Activated CD4-positive, alpha-beta memory T cell treated with anti-CD3 and anti-CD28 coated beads for 36 hours (primary cell): ENCODE measurements at places on chromosomes 12 and 14. TPM values are rescaled to one million over a fixed set of nuclear protein-coding genes. Genes with fewer than 3 reads are reported as not detected.

- H3K27me3 ChIP-seq, result peaks cover 8% of the 10 kb centered on the region
- H3K4me1 ChIP-seq, result no peaks in the 10 kb centered on the region
- no peak for DNase-seq
- no peak overlapping the region for H3K27ac ChIP-seq
- no peaks in the 10 kb centered on the region for H3K36me3 ChIP-seq
Observed at GRCh38 chr14:94515856-94516255, 6.6 kb upstream of the SERPINA12 start.

GRCh38 chr12:51959211-51959610 lies 7.7 kb downstream of the ACVR1B start:
- no peak overlapping the region for H3K4me3 ChIP-seq
- no peak overlapping the region for H3K27ac ChIP-seq
- peaks cover 2% of the 10 kb centered on the region for H3K36me3 ChIP-seq
- H3K27me3 ChIP-seq, result no peaks in the 10 kb centered on the region
- DNase-seq, result no peak
- peaks cover 42% of the 10 kb centered on the region for H3K4me1 ChIP-seq

DNA sequence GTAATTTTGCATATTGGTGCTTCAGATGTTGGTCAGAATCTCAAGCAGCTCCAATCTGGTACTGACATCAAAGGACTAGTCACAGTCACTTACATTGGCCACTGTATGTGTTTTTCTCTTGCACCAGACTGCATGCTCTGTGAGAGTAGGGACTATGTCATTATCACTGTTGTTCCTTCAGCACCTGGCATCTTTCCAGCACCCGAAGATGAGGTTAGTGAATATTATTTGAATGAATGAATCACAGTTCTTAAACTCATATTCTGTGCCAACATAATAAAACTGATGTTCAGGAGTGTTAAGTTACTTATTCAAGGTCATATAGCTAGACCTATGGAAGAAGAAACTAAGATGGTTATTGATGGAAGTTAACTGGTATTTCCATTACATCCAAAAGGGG lies 204.5 kb upstream of the TBX3 start:
- no peaks in the 10 kb centered on the region for H3K36me3 ChIP-seq
- H3K4me3 ChIP-seq, result no peak overlapping the region
- H3K27ac ChIP-seq, result no peak overlapping the region
- DNase-seq, result no peak

GRCh38 chr12:19332196-19332595 lies 107.1 kb upstream of the AEBP2 start:
- no peaks in the 10 kb centered on the region for H3K4me1 ChIP-seq
- no peak for DNase-seq

DNA sequence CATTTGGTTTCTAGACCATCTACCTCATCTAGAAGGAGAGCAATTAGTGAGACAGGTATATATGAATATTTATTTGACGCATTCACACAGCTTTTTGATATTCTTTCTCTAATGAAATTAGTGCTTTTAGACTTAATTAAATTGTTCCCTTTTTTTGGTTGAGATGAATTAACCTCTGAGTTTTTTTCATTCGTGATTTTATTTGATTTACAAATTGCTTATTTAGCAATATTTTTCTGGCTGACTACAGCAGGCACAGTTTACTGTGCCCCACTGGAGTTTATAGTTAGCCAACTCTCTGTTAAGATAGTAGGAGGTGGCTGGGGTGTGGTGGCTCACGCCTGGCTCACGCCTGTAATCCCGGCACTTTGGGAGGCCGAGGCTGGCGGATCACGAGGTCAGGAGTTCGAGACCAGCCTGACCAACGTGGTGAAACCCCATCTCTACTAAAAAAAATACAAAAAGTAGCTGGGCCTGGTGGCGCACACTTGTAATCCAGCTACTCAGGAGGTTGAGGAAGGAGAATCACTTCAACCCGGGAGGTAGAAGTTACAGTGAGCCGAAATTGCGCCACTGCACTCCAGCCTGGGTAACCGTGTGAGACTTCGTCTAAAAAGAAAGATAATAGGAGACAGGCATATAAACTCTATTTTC lies 16.7 kb downstream of the MDM2 start:
- H3K4me3 ChIP-seq, result no peak overlapping the region
- no peak overlapping the region for H3K27ac ChIP-seq
- H3K27me3 ChIP-seq, result no peaks in the 10 kb centered on the region
- H3K36me3 ChIP-seq, result peaks cover 51% of the 10 kb centered on the region
- peaks cover 39% of the 10 kb centered on the region for H3K4me1 ChIP-seq

GRCh38 chr14:69543341-69544115 lies 31.1 kb downstream of the CCDC177 start:
- H3K27me3 ChIP-seq, result peaks cover 23% of the 10 kb centered on the region
- H3K4me3 ChIP-seq, result no peak overlapping the region
- peak; percentile 68 for DNase-seq
- no peak overlapping the region for H3K27ac ChIP-seq

- DNase-seq, result no peak
- H3K36me3 ChIP-seq, result no peaks in the 10 kb centered on the region
- peaks cover 48% of the 10 kb centered on the region for H3K27me3 ChIP-seq
- peak overlapping the region; percentile 52 for H3K4me3 ChIP-seq
- no peak overlapping the region for H3K27ac ChIP-seq
- H3K4me1 ChIP-seq, result peaks cover 9% of the 10 kb centered on the region
Observed at GRCh38 chr12:79689061-79689476, 1.7 kb downstream of the PAWR start.

DNA sequence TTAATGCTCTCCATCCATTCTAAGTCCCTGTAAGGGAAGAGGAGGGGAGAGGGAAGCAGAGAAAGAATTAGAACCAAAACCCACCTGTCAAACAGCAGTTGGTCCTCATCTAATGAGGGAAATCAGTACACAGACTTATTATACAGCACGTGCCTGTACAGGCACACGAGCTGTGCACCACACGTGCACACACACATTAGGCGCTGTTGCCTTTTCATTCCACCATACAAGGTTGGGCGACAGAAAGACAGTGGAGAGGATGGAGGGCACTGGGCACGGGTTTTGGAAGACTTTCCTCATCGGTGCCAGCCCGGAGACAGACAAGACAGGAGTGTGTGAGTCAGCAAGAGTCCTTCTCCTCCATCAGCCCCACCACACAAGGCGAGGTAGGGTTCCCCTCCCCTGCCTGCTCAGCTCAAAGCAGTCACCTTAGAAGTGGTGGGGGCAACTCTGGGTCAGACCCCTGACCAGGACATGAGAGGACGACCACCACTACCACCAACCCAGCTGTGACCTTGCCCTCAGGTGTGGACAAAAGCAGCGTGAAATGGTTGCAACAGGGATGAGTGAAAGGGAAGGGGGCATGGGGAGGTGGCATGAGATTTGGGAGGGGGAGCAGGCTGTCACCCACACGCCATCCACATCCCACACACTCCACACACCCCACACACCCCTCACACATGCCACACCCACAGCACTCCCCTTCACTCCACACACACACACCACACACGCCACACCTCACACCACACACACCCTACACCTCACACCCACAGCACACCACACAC lies 80.7 kb downstream of the ACTN1 start:
- H3K4me3 ChIP-seq, result no peak overlapping the region
- peaks cover 22% of the 10 kb centered on the region for H3K36me3 ChIP-seq
- H3K27ac ChIP-seq, result no peak overlapping the region

- no peak overlapping the region for H3K27ac ChIP-seq
- H3K27me3 ChIP-seq, result no peaks in the 10 kb centered on the region
- no peaks in the 10 kb centered on the region for H3K36me3 ChIP-seq
- DNase-seq, result no peak
Observed at GRCh38 chr14:42804141-42804540, 1197.5 kb downstream of the LRFN5 start.

DNA sequence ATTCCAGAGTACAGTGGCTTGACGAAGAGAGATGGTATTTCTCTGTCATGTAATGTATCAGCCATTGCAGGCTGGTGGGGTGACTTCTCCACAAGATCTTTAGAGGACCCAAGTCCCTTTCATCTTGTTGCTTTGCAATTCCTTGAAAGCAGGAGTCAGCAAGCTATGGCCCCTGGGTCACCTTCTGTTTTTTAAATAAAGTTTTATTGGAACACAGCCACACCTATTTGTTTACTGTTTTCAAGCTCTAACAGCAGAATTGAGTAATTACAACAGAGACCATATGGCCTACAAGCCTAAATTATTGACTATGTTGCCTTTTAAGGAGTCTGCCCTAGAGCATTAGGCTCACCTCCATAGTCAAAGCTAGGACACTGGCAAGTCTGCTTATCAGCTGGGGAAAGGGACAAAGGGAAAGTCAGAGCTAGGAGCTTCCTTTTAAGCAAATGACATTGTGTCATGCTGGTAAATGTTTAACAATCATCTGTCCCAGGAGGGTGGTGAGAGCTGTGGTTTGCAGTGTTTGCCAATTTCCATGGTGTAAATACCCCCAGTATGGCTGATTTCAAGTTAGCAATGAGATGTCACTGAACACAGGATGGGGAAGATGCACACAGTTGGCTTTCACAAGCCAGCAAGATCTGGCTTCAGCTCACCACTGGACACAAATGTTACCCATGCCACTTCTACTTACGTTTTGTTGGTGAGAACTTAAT lies 87.7 kb upstream of the PWP1 start:
- no peak for DNase-seq
- no peaks in the 10 kb centered on the region for H3K4me1 ChIP-seq
- H3K4me3 ChIP-seq, result no peak overlapping the region
- peaks cover 6% of the 10 kb centered on the region for H3K36me3 ChIP-seq
- no peak overlapping the region for H3K27ac ChIP-seq

DNA sequence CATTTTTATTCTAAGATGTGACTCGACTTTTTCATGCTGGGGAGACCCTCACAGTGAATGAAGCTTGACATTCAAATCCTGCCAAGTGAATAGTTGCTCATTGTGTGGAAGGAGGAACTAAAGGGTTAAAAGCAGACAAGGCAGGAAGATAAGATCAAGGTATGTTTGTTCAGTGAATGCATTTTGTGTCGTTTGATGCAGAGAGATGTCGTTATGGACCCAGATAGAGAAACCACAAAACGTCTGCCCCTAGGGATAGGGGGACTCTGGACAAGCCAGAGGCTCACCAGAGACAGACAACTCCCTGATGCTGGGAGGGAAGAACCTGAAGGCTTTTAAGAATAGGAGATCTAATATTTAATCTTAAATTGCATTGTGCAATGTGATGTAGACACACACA lies 72.5 kb upstream of the MYL2 start:
- no peaks in the 10 kb centered on the region for H3K4me1 ChIP-seq
- peaks cover 11% of the 10 kb centered on the region for H3K27me3 ChIP-seq
- H3K36me3 ChIP-seq, result no peaks in the 10 kb centered on the region
- no peak overlapping the region for H3K27ac ChIP-seq

GRCh38 chr14:86788224-86788623 lies 1204.8 kb downstream of the GALC start:
- no peak for DNase-seq
- H3K36me3 ChIP-seq, result no peaks in the 10 kb centered on the region
- H3K27me3 ChIP-seq, result no peaks in the 10 kb centered on the region
- H3K4me1 ChIP-seq, result no peaks in the 10 kb centered on the region

DNA sequence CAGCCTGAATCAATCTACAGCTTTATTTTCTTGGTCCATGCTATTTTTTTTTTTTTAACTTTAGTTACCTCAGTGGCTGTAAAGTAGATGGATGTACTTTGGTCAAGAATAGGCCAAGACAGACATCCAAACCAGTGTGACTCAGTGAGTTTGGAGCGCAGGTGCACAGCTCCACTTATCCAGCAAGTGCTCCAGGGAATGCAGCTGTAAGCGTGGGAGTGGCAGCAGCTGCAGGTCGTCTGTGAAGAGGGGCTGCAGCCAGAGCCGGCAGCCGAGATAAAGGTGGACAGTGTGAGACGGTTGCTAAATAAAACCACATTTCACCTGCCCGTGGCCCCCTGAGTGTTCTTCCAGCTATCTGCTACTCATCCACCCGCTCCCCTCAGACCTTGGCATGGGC lies 1018.7 kb downstream of the AACS start:
- no peak overlapping the region for H3K4me3 ChIP-seq
- H3K27me3 ChIP-seq, result no peaks in the 10 kb centered on the region
- no peak overlapping the region for H3K27ac ChIP-seq
- no peaks in the 10 kb centered on the region for H3K36me3 ChIP-seq

GRCh38 chr12:7892186-7892980 lies 19.7 kb upstream of the SLC2A14 start:
- no peak overlapping the region for H3K27ac ChIP-seq
- DNase-seq, result no peak
- H3K36me3 ChIP-seq, result no peaks in the 10 kb centered on the region
- H3K4me3 ChIP-seq, result no peak overlapping the region
- H3K4me1 ChIP-seq, result no peaks in the 10 kb centered on the region
- H3K27me3 ChIP-seq, result peaks cover 2% of the 10 kb centered on the region

GRCh38 chr12:54301428-54302048 lies 723 bp upstream of the NFE2 start:
- no peak overlapping the region for H3K27ac ChIP-seq
- H3K27me3 ChIP-seq, result peaks cover 47% of the 10 kb centered on the region
- peaks cover 9% of the 10 kb centered on the region for H3K4me1 ChIP-seq
- no peaks in the 10 kb centered on the region for H3K36me3 ChIP-seq
- H3K4me3 ChIP-seq, result no peak overlapping the region
- DNase-seq, result no peak

GRCh38 chr12:43069768-43070221 lies 480.2 kb upstream of the PRICKLE1 start:
- H3K4me3 ChIP-seq, result no peak overlapping the region
- no peaks in the 10 kb centered on the region for H3K36me3 ChIP-seq
- no peak for DNase-seq
- no peaks in the 10 kb centered on the region for H3K27me3 ChIP-seq

- no peak overlapping the region for H3K27ac ChIP-seq
- H3K4me1 ChIP-seq, result no peaks in the 10 kb centered on the region
- H3K27me3 ChIP-seq, result peaks cover 7% of the 10 kb centered on the region
- no peak for DNase-seq
Observed at GRCh38 chr12:16613199-16613598, 7.2 kb upstream of the LMO3 start.

DNA sequence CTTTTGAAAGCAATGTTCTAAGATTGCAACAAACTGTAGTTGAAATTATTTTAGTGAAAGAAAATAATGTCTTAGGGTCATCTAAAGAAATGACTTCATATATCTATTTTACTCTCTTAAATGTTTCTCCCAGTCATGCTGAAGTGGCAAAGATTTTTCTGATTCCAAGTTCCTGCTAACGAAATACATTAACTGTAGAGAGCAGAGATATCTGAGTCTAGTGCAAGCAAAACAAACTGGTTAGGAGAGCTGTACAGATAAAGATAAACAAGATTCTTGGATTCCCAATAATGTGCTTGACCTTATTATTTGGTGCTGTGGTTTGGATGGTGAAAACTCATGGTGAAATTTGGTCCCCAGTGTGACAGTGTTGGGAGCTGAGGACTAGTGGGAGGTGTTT lies 199.9 kb upstream of the PWP1 start:
- H3K4me1 ChIP-seq, result peaks cover 33% of the 10 kb centered on the region
- no peak overlapping the region for H3K27ac ChIP-seq
- H3K4me3 ChIP-seq, result no peak overlapping the region
- no peak for DNase-seq
- no peaks in the 10 kb centered on the region for H3K27me3 ChIP-seq
- H3K36me3 ChIP-seq, result no peaks in the 10 kb centered on the region

GRCh38 chr12:82522762-82523161 lies 163.9 kb upstream of the TMTC2 start:
- no peak overlapping the region for H3K4me3 ChIP-seq
- no peak for DNase-seq
- H3K27ac ChIP-seq, result no peak overlapping the region
- peaks cover 2% of the 10 kb centered on the region for H3K27me3 ChIP-seq

Gene INSM2
- total RNA-seq, result not detected

Gene CCDC175
- total RNA-seq, result not detected

Gene TTC6
- not detected for total RNA-seq

Gene CISTR
- not detected for total RNA-seq

Gene TC2N
- total RNA-seq, result 46.6 TPM

Gene LMNTD1
- total RNA-seq, result not detected

Gene JAG2
- total RNA-seq, result 1.6 TPM

Gene DBX2
- not detected for total RNA-seq

Gene TMEM52B
- not detected for total RNA-seq

Gene RPGRIP1
- total RNA-seq, result not detected
